Uterus (tissue), 4 donors: ENCODE measurements at places on chromosomes 16 and 17. TPM values are rescaled to one million over a fixed set of nuclear protein-coding genes. Genes with fewer than 3 reads are reported as not detected.

DNA sequence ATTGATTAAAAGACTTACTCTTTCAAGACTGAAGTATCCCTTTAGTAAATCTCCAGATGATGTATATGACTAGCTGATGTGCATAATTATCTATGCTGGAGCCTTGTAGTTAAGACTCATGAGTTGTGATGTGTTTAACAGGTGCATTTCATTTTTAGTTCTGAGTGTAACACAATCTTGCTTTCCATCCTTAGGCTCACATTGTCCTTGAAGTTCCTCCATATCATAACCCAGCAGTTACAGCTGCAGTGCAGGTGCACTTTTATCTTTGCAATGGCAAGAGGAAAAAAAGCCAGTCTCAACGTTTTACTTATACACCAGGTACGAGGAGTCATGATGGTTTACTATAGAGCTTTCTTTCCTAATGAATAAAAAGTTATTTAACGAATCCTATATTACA, 52.9 kb downstream of the ESRP2 start:
- no peak for DNase-seq
- H3K36me3 ChIP-seq, result no peaks in the 10 kb centered on the region
- no peaks in the 10 kb centered on the region for H3K27me3 ChIP-seq
- no peak overlapping the region for H3K27ac ChIP-seq
- H3K4me1 ChIP-seq, result no peaks in the 10 kb centered on the region

GRCh38 chr16:57021757-57022156, 32.4 kb downstream of the NLRC5 start:
- H3K36me3 ChIP-seq, result no peaks in the 10 kb centered on the region
- no peak for DNase-seq
- no peak overlapping the region for H3K4me3 ChIP-seq
- no peaks in the 10 kb centered on the region for H3K27me3 ChIP-seq

DNA sequence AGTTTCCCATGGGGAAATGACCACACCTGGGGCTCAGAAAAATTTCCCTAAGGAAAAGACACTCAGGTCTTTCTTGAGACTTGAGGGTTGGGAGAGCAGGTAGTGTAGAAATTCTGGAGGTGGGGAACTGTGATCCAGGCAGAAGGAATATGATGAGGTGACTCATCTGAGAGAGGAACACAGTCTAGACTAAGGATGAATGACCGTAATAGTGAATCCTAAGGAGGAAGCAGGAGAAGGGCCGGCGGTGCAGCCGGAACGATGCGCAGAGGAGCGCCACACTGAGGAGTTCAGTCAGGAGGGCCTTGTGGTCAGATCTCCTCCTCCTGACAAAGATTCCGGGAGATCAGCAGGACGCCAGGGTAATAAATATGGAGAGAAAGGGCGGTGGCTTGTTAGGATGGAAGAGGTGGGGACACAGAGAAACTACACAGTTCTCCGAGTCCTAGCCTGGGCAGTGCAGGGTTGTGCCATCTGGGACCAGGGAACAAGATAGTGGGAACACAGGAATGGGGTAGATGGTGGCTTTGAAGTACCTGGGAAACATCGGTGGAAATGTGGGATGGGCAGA, 135.6 kb downstream of the PARN start:
- no peak for DNase-seq
- H3K27me3 ChIP-seq, result no peaks in the 10 kb centered on the region
- H3K4me1 ChIP-seq, result no peaks in the 10 kb centered on the region
- H3K4me3 ChIP-seq, result no peak overlapping the region
- H3K27ac ChIP-seq, result no peak overlapping the region

- no peak overlapping the region for H3K27ac ChIP-seq
- H3K36me3 ChIP-seq, result no peaks in the 10 kb centered on the region
- DNase-seq, result no peak
- H3K4me3 ChIP-seq, result no peak overlapping the region
These were observed 10.4 kb downstream of the BANP start for GRCh38 chr16:87961623-87962022.

TXNDC17 gene
- total RNA-seq, result 108 TPM

- H3K4me3 ChIP-seq, result no peak overlapping the region
- no peaks in the 10 kb centered on the region for H3K27me3 ChIP-seq
- no peak for DNase-seq
- no peaks in the 10 kb centered on the region for H3K4me1 ChIP-seq
- no peaks in the 10 kb centered on the region for H3K36me3 ChIP-seq
These were observed 55.1 kb upstream of the CLEC3A start for GRCh38 chr16:77967054-77967904.

C17orf67 gene
- total RNA-seq, result 27.4 TPM
